Activated naive CD8-positive, alpha-beta T cell treated with anti-CD3 and anti-CD28 coated beads, Interleukin-2, amount 50 U/mL, for 16 hours (primary cell): ENCODE measurements at places on chromosomes 5 and 9.

DNA sequence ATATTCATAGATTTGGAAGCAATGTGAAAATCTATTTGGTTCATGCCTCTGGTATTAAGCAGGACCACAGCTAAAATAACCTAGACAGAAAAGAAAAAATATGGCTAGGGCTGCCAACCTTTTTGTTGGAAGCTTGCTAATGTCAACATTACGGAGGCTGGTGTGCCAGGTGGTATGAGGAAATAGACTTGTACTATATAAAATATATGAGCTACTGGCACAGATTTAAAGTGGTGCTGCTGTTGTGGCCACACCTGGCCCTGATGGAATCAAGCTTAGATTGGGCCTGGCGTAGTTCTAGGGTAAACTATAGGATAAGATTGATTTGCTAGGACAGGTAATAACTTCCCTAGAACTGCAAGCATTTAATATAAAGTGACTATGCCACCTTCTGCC lies 10.6 kb upstream of the PARP8 start:
- no peak for DNase-seq

- no peak for DNase-seq
Measured at GRCh38 chr5:77322406-77322805, 111.9 kb downstream of the PDE8B start.

DNA sequence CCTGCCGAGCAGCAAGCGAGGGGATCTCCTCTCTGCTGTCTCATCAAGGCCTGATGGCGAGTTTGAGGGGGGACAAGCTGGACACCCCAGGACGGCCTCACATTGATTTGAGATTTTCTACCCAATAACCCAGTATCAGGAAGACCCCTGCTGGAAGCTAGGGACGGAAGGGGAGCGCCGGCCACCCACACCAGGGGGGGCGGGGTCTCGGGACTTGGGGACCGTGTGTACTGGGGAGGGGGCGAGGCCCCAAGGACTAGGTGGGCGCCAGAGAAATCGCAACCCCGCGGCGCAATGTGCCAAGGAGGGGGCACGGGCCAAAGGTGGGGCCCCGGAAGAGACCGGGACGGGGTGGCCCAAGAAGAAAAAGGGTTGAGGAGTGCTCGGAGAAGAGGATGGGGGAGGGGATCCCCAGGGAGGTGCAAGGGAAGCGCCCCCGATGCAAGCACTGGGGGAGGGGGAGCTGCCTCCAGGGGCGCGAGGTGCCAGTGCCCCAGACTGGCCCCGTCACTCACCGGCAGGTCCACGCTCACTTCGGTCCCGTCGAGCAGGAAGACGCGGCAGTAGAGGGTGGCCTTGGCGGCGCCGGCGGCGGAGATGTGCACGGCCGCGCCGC lies 1.1 kb downstream of the EPB41L4B start:
- DNase-seq = no peak

- DNase-seq = peak; percentile 71
Measured at GRCh38 chr5:79514391-79515105, 614 bp upstream of the HOMER1 start.

- DNase-seq = no peak
Measured at GRCh38 chr9:137050570-137050969, 3.3 kb downstream of the ENTPD2 start.
